A549 treated with GW870086 at 1 μM for 4 hours (cell line): ENCODE measurements at places on chromosomes 3 and 15. TPM values are rescaled to one million over a fixed set of nuclear protein-coding genes. Genes with fewer than 3 reads are reported as not detected.

The SLC15A2 gene
- total RNA-seq, result 0.09 to 0.97 TPM (median 0.19 TPM) in 5 replicates

The GRM7 gene
- total RNA-seq, result not detected in 5 replicates

The A4GNT gene
- total RNA-seq, result not detected in 5 replicates

The FBXW12 gene
- not detected in 5 replicates for total RNA-seq

The DNAJB11 gene
- 50.7 to 55.4 TPM (median 53.5 TPM) in 5 replicates for total RNA-seq

The SLC25A20 gene
- 9.6 to 11.3 TPM (median 10.8 TPM) in 5 replicates for total RNA-seq

The CHRNB4 gene
- 0.52 to 1.6 TPM (median 1.1 TPM) in 5 replicates for total RNA-seq

The ASB14 gene
- not detected in 5 replicates for total RNA-seq

The WDR82 gene
- 45.9 to 52.6 TPM (median 49.1 TPM) in 5 replicates for total RNA-seq

The SRP14 gene
- total RNA-seq, result 224 to 277 TPM (median 260 TPM) in 5 replicates

The ROPN1B gene
- not detected in 5 replicates for total RNA-seq

The TCF12 gene
- 32.1 to 44.6 TPM (median 36.9 TPM) in 5 replicates for total RNA-seq
